ENCODE measurements at places on chromosomes 2 and 18. TPM values are rescaled to one million over a fixed set of nuclear protein-coding genes. Genes with fewer than 3 reads are reported as not detected.

DNA sequence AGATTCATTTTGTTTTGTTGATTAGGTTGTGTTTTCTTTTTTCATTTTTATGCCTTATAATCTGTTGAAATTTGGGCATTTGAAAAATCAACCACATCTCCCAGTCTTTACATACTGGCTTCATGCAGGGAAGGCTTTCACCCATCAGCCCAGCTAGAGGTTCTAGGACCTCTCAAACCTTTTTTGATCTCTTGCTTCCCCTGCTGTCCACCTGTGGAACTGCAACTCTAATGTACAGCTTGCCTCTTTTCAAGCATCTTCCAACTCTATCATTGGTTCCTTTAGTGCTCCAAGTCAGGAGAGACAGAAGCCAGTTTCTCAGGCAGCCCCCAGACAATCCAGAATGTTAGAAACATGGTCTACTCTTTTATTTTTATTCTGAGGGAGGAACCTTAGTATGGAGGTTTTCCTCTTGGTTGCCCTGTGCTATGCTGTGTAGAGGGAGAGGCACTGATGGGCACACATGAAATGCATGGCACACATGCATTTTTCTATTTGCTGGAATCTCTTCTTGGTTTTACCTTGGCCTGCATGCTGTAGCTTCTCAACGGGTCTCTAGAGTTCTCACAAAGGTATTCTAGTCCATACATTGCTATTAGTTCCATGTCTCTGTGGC, 107.2 kb upstream of the L3MBTL4 start:
- no peak for ATAC-seq

DNA sequence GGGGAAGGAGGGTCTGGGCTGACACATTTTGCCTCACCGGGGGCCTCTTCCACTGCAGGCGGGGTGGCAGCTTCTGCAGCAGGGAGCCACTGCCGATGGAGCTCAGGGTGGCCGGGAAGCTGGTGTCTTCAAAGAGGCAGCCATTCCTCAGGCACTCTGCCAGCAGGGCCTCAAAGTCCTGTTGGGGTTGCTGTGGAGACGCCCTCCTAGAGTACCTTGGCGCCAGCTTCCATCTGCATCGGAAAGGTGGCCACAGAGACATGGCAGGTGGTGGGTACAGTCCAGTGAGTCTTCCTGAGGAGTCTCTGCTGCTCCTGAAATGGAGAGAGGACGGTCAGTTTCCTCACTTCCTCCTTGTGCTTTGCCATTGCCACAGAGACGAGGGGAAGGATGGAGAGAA, 12.1 kb downstream of the CAPN14 start:
- ATAC-seq: peak; percentile 66

DNA sequence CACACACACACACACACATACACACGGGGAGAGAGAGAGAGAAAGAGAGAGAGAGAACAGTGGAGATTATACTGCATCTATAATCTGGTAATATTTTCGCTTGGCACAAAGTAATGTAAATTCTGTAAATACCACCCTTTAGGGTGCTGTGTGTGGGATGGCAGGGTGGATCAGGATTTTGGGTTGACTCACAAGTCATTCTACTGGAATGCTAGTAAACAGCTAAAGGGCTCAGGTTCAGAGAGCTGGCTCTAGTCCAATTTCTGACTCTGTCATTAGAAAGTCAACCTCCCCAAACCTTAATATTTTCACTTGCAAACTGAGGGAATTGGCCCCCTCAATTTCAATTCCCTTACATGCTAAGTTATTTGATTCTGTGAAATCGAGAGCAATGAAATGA, 308.3 kb downstream of the TSN start:
- no peak for ATAC-seq

DNA sequence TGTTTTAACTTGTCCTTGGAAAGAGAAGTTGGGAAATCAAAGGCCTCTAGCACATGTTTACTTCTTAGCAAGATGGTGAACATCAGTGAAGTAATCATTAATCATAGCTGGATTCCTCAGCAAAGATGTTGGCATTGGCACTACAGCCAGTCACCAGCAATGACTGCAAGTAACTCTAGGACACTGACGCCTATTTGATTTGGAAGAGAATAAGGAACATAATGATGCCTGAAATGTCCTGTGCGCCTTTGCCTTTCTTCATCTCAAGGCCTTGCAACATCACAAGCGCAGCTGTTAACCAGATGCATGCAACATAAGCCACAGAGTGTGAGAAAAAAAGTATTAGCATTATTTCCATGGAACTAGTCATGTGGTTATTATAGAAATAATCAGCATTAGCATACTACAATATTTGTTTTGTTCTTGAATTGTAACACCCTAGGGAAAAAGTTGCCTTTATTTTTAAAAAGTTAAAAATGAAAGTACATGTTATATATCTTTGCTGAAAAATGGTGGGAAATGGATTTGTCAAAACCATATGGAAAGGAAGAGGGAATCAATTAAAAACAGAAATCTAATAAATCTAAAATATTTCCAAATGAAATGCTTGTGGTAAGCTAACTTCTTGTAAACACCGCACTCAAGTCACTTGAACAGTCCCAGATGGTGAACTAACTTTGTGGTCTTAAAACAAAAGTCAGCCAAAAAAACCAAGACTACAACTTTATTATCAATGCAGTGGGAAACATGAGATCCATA, 55.6 kb downstream of the THADA start:
- no peak for ATAC-seq

GRCh38 chr2:216350214-216350791, 22.0 kb downstream of the MARCHF4 start:
- peak; percentile 46 for ATAC-seq

DNA sequence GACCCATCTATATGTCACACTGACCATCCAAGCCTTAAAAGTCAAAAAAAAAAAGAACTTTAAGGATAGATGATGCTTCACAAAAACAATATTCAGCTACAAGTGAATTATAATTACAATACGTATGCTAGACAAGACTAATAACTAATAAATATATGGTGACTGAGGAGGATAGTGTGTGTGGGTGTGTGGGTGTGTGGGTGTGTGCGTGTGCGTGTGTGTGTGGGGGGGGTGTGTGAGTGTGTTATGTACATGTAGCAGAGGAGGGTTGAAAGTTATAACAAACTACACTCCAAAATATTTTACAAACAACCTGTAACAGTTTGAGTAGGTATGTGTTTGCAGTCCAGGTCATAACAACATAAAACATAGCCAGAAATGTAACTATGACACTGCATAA, 159.2 kb upstream of the RBBP8 start:
- no peak for ATAC-seq

DNA sequence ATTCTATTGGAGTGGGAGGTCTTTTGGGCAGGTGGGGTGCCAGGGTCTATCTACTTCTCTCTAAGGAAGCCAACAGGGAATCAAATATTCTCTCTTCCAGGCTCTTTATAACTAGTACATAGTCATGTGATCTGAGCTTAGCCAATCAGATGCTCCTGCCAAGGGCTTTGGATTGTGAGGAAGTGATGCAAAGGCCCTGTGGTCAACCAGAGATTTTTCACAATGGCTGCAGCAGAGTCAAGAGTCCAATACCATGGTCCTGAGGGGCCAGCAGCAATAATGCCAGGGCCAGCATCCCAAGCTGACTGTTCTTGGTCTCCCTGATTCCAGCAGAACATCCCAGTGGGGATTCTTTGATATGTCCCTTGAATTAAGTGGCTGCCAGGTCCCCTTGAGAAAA, 8.4 kb upstream of the C2orf72 start:
- no peak for ATAC-seq

DNA sequence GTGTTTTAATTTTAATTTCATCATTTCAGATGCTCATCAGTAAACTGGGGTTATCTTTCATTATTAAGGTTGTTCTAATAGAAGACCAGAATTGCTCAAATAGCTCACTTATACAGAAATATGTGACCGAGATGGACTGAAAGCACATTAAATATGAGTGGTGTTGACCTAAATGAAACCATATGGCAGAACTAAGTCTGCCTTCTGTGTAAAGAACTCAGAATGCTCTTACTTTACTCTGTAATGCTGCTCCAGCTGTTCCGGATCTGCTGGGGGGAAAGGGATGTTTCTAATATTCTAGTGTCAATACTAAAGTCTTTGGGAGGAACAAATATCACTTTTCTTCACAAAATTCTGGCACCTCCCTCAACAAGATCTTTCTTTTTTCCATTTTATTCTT, 131.0 kb downstream of the DPP4 start:
- ATAC-seq: no peak

DNA sequence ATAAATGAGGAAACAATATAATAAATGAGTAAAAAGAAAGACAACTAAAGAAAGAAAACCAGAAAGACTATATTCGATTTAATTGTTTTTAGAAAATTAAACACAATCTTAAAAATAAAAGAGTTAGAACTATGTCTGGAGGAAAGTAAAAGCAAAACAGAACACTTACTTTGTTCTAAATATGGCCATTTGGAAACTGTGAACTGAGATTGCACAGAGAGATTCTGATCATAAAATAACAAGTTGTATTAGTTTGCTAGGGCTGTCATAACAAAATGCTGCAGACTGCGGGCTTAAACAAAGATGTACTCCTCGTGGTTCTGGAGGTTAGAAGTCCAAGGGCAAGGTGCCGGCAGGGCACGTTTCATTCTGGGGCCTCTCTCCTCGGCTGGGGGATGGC, 128.1 kb upstream of the AQP4 start:
- ATAC-seq: no peak

ATP6V1B1 gene
- total RNA-seq: 3.9 TPM
